ENCODE measurements at places on chromosomes 1 and 21.

DNA sequence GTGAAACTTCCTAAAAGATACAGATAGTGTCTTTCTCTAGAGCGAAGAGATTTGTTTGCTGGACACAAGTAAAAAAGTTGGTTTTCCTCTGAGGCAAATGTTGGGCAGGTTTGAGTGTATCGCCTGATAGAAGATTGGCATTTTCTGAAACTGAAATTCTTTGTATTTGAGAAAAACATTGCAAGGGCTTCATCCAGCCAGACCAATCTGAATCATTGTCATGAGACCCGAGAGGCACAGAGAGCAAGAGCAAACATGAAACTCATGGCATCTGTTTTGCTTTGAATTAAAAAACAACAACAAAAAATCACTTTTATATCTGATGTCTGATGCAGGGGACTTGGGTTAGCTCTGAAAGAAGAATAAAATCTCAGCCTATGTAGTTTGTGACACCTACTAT is 379.3 kb upstream of the NCAM2 start:
- no peak for DNase-seq

DNA sequence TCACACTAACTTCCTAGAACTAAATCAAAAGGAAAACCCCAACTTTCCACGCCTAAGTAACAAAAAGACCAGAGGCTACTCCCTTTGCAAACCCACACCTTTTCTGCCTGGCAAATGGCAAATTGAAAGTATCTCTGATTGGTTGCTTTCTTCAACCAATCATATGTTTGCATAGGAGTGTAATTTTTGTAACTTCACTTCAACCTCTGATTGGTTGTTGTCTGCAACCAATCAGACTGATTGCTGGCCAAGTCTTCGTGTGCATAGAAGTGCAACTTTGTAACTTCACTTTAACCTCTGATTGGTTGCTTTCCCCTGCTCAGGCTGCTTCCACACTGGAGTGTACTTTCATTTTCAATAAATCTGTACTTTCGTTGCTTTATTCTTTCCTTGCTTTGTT is 36.9 kb upstream of the PADI2 start:
- no peak for DNase-seq

DNA sequence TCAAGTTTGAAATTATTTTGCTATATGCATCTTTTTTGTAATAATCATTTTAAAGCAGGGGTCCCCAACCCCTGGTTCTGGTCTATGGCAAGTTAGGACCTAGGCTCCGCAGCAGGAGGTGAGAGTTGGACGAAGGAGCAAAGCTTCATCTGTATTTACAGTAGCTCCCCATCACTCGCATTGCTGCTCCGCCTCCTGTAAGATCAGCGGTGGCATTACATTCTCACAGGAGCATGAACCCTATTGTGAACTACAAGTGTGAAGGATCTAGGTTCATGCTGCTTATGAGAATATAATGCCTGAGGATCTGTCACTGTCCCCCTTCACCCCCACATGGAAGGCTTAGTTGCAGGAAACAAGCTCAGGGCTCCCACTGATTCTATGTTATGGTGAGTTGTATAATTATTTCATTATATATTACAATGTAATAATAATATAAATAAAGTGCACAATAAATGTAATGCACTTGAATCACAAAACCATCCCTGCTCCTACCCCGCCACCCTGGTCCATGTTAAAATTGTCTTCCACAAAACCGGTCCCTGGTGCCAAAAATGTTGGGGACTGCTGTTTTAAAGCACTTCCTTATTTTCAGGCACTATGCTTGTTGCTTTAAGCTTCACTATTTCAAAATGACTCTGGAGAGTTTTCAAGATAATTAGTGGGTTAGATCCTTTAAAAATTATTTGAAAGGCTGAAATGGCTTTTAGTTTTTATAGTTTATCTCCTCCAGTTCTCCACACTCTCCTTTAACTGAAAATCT is 74.8 kb downstream of the PLA2G4A start:
- DNase-seq: no peak

- no peak for DNase-seq
These were observed 83.7 kb downstream of the WLS start for GRCh38 chr1:68148631-68149030.

DNA sequence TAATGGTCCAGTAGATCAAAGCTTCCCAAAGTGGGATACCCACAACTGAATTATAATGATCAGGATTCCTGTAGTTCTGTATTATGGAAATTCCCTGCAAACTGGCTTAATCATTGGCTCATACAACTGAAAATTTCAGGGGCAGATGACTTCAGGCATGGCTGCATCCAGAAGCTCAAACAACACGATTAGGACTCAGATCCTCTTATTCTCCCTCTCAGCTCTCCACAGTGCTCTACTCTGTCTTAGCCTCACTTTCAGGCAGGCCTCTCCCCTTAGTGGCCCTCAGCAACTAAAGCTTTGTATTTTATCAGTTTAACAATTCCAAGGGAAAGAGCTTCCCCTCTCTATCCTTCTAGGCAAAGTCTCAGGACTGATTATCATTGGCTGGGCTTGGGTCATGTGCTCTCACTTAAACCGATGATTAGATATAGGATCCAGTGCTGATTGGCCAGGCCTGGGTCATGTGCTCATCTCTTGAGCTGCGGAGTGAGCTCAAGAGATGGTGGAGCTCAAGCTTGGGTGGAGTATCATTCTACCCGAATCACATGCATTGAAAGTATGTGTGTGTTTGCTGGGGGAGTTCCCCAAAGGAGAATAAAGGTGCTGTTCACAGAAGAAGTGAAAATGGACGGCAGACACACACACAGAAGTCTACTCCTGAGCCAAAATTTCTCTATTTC is 57.9 kb upstream of the RUNX3 start:
- DNase-seq: no peak

GRCh38 chr1:156492013-156492590 is 8.5 kb downstream of the MEF2D start:
- DNase-seq: no peak

DNA sequence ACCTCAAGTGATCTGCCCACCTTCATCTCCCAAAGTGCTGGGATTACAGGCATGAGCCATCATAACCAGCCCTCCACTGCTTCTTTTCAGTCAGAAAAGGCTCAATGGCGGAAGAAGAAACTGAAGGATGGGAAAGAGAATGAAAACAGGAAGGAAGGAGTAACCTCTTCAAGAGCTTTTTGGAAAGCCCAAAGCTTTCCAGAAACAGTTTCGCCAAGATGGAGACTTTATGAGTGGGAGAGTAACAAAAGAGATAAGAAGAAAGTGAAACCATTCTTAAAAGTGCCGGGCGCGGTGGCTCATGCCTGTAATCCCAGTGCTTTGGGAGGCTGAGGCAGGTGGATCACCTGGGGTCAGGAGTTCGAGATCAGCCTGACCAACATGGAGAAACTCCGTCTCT is 62.7 kb upstream of the NBL1 start:
- no peak for DNase-seq

- no peak for DNase-seq
These were observed 84.5 kb upstream of the RGS4 start for GRCh38 chr1:162984699-162985098.

GRCh38 chr1:114286179-114286578 is 132.5 kb upstream of the SYT6 start:
- DNase-seq: no peak

DNA sequence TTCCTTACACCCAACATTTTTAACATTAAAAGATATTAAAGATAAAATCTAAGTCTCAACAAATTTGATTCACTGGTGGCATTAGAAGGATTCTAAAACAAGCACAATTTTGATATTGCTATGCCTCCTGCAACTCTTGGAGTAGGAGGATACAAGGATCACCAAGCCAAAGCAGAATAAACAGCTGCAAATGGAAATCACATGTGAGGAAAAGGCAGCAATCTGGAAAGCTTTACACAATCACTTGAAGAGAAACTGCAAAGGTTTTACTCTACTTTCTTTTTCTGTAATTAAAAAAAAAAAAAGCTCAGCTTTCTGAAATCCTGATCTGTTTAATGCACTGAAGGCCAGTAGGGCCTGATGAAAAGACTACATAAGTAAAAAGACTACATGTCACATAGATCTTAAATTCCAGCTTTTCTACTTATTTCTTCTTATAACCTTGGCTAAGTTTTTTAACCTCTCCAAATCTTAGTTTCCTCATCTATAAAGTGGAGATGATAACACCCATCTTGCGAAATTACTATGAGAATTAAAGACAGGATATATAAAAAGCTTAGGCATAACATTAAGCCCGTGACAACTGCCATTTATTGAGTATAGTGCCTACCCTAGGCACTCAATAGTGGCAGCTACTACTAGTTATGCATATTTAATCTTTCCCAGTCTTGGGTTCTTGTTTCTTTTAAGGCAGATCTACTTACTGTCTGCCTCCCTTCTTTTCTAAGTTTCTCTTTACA is 73.5 kb downstream of the EPS15 start:
- DNase-seq: no peak

DNA sequence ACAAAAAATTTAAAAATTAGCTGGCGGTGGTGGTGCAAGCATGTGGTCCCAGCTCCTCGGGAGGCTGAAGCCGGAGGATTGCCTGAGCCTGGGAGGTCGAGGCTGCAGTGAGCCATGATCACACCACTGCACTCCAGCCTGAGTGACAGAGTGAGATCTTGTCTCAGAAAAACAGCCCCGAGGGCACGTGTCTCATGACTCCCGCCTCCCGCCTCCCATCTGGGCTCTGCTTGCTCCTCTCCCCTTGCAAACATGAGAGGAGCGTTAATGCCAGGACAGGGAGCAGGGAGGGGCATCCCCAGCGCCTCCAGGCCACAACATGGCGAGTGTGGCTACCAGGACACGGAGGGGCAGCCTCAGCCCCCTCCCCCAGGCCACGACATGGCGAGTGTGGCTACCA is 28.3 kb downstream of the FAAP20 start:
- DNase-seq: no peak

GRCh38 chr1:197902131-197902453 is 338 bp upstream of the C1orf53 start:
- DNase-seq: no peak

DNA sequence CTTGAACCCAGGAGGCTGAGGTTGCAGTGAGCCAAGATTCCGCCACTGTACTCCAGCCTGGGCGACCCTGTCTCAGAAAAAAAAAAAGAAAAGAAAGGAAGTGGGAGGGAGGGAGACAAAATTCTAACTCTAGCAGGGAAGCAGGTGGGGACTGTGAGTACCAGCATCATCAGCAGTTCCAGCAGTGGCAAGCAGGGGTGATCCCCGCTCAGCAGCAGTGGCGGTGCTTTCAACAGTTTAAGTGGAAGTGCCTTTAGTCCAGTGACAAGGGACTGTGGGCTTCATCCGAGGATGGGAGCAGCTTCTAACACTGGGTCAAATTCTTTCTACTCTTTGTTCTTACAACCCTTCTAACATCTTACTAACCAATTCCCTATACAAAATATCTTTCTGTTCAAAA is 858.1 kb upstream of the ADAMTS5 start:
- DNase-seq: no peak

DNA sequence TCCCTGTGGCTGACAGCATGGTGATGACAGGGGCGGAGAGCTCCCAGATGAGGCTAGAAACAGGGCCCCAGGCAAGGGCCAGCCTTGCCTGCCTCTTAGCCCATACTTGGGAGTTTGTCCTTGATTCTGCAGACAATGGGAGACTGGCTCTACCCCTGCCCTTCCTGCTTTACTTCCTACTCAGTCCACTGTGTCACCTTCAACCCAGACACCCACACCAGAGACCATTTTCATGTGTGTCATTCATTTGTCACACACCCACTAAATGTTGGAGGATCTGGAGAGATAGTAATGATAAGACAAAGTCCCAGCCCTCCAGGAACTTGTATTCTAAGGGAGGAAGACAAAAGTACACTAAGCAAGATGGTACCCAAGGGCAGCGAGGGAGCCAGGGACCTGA is 43.7 kb downstream of the SYT6 start:
- no peak for DNase-seq

GRCh38 chr1:24392604-24392946 is 21.0 kb downstream of the STPG1 start:
- no peak for DNase-seq

- no peak for DNase-seq
These were observed 2.3 kb upstream of the LCE3D start for GRCh38 chr1:152582647-152583046.

DNA sequence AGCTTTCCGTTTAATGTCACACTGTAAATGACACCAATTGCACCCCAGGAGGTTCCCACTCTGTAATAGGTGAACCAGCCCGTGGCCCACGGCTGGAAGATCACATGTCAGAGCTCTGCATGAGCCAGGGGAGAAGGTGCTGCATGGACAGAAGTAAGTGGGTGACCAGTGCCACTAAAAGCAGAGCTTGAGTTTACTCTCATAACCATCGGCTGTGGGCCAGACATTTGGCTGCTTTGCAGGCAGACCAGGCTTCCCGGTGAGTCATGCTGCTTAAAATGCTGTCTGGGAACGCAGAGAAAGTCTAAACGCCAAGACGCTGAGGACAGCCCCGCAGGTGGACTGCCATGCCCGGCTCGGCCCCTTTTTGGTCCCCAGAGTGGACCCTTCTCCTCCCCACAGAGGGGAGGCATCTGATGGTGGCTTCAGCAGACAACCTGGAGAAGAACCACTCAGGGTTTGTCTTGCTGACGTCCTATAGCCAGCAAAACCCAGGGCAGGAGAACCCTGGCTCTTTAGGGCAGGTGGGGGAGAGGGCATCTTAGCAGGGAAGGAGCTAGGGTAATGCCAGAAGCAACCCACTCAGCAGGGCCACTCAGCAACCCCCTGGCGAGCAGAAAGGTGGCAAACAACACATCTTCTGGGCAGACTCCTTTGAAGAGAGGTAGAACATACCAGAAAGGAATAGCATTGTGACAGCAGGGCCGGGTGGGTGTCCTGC is 7.3 kb downstream of the KIAA2013 start:
- no peak for DNase-seq

- no peak for DNase-seq
These were observed 483 bp downstream of the CHML start for GRCh38 chr1:241639623-241640148.

- no peak for DNase-seq
These were observed 27.1 kb downstream of the TNNT2 start for GRCh38 chr1:201350361-201350725.

Measured in activated CD8-positive, alpha-beta memory T cell treated with anti-CD3 and anti-CD28 coated beads for 1 hour (primary cell).